ENCODE measurements at places on chromosomes 1 and 21.

- DNase-seq = no peak
Observed at GRCh38 chr1:18309552-18310155, 171.1 kb upstream of the KLHDC7A start.

DNA sequence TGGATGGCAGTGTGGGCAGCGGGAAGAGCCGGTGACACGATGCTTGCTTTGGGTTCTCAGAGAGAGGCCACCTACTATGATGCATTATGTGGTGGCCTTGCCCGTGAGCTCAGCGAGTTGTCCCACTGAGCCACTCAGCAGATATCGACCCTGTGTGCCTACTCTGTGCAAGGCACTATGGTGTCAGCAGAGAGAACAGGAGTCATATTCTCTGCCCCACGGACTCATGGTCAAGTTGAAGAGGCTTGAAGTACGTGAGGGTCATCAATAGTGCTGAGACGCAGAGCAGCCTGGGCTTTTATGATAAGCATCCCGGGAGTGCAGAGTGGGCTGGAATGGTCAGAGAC is 466.2 kb downstream of the CAMTA1 start:
- peak; percentile 17 for DNase-seq

DNA sequence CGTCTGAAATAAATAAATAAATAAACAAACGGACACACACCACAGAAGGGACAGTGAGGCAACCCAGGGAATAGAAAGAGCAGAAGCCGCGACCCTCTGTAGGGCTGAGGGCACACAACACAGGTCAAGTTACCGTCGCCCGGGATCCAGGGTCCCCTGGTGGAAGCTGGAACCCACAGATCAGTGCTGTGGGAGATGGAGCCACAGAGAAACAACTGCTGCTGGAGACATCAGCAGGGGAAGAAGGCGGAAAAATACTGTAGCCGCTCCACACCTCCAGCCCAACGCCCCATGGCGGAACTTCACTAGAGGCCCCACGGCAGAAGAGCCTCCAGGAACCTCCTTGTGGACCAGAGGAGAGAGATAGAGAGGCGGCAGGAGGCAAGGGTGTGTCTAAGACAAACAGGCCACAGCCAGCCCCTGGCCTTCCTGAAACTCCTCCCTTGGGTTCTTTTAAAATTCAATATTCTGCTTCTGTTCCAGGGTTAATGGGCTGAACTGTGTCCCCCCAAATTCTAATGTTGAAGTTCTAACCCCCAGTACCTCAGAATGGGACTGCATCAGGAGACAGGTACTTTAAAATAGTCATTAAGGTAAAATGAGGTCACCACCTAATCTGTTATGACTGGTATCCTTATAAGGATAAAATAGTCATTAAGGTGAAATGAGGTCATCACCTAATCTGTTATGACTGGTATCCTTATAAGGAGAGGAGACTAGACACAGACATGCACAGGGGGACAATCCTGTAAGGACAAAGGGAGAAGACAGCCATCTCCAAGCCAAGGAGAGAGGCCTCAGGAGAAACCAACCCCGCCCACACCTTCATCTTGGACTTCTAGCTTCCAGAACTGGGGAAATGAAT is 7.7 kb upstream of the HLCS start:
- no peak for DNase-seq

GRCh38 chr1:28010969-28011368 is 51.2 kb downstream of the XKR8 start:
- no peak for DNase-seq

DNA sequence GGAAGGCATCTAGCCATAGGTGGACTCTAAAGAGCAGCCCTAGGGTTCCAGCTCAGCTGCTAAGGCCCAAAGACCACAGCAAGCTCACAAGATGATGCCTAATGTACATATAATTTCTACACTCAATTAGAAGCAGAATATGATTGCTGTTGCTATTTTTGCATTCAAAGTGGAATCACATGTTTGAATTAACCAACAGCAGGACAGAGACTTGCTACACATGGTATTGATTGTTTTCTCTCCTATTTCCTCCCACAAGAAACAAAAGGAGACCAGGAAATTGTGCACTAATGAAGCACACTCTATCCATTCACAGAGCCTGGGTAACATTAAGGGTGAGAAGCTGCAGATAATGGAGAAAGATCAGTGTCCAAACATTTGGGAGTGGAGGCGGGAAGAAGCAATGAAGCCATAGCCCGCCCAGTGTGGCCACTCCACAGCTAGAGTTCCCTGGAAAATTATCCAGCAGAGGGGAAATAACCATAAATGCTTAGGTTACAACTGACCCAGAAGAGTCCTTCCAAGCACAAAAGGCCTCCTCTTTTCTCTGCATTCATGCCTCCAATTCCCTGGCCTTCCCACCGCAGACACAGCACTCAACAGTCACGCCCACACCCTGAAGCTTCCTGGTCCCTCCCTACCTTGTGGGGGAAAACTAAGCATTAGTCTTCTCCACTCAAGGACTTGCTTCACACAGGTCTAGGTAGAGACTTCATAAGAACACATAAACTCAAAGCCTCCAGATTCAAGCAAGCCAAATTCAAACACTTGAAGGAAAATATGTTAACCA is 7.5 kb downstream of the CNN3 start:
- no peak for DNase-seq

DNA sequence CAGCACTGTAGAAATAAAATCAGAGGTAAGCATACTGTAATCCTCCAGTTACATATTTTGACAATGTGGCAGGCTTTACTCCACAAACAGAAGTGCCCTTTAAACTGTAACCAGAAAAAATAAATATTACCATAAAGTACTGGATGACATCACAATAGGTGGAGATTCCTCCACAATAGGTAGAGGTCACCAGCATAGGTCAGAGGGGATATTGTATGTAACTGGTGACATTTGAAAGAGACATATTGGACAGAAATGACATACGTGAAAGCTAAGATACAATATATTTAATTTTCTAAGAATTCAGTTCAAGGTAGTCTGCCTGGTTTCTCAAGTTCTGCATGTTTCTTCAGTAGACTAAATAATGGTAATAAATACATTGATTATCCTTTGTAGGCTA is at the start of gene ASB17:
ASB17 (minus strand) TSS at position 101 of the 400 bp plus-strand sequence. CDS start 113 bp downstream, outside the sequence.
- DNase-seq = no peak

- DNase-seq = no peak
Observed at GRCh38 chr1:98947071-98947470, 57.6 kb downstream of the PLPPR5 start.

DNA sequence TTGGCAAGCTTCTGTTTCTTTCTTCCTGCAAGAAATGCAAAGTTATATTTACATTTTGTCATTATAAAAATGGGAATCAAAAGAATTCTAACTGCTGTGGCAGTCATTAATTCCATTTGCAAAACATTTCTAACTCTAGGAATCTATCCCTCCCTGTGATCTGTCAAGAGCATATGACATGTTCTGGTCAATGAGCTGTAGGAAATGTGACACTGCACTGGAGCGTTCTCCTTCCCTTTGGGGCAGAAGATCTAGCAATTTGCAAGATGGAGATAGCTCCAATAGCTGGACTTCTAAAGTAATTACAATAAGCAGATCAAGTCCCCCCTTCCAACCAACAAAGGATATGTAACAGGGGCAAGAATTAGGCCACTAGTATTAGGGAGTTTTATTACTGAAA is 6.3 kb downstream of the TOMM20 start:
- DNase-seq = no peak

GRCh38 chr1:33094971-33095604 is 14.1 kb downstream of the AZIN2 start:
- DNase-seq = peak; percentile 80

- peak; percentile 81 for DNase-seq
Observed at GRCh38 chr1:97192872-97193572, 471.4 kb downstream of the PTBP2 start.

GRCh38 chr1:33508151-33508550 is 35.7 kb downstream of the ZSCAN20 start:
- DNase-seq = no peak

DNA sequence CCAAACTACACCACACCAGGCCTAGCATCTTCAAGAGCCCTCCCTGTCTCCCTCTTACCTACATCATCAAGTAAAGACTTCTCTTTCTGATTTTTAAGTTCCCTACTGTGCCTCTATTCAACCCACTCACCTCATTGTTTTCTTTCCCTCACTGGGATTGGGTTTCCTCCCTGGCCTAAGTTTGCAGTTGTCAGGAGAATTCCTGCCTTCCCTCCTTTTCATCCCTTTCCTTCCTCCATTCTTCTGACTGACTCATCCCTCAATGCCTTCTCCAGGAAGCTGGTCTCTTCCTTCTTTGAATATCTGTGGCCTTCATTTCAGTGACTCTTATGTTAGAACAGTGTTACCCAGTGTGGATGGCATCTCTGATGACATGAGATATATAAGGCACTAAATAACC is 139.9 kb upstream of the KIAA0040 start:
- peak; percentile 11 for DNase-seq

DNA sequence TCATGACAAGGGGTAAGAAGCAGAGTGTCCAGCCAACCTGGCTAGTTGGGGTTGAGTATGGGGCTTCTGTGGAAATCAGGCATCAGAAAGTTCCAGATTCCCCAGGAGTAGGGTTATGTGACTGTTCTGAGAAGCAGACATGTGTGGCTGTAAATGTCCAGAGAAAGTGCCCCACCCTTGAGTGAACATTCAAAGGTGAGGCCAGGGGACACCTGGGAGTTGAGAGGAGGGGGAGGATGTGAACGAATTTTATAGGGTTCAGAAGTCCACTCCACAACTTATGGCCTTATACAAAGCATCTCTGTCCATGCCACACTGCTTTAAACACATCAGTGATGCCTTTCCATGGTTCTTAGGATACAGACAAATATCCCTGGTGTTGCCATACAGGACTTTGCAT is 133.3 kb downstream of the IGSF21 start:
- DNase-seq = no peak

GRCh38 chr1:155569988-155570592 is 7.5 kb upstream of the ASH1L start:
- DNase-seq = no peak

GRCh38 chr1:21663248-21663950 is 5.8 kb downstream of the RAP1GAP start:
- no peak for DNase-seq

GRCh38 chr1:164726235-164726634 is 167.3 kb downstream of the PBX1 start:
- DNase-seq = no peak

- no peak for DNase-seq
Observed at GRCh38 chr1:236917448-236917847, 86.8 kb downstream of the MT1HL1 start.

DNA sequence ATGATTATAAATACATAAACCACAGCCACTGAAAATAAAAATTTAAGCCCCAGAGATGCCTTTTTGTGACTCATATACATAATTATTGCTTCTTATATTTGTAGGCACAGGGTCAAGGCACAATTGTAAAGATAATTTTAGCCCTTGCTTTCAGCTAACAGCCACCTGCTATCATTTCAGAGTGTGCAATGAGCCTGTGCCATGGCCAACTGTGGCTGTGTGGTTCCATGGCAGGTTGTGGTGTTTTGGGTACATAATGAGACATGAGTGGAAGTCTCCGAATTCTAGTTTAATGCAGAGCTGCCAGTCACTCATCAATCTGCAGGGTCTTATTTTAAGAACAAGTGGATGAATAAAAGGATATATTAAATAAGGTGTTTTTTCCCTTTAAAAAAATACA is 346.9 kb upstream of the SNX7 start:
- DNase-seq = no peak

DNA sequence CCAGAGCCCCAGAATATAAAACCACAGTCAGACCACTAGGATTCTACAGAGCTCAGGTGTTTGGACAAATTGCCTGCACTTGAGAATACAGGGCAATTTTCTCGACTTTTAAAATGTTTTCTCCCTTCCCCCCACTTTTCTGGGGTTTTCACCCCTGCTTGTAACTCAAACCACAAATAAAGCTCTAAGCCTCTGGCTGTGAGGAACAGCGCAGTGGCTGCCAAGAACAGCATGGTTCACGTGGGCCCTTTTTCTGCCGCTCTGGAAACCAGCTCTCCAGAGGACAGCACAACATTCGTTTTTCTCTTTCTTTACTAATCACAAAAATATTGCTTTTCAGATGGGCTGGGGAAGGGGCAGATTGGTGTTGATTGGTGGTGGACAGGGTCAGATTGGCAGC is 102.2 kb upstream of the JUN start:
- DNase-seq = no peak

DNA sequence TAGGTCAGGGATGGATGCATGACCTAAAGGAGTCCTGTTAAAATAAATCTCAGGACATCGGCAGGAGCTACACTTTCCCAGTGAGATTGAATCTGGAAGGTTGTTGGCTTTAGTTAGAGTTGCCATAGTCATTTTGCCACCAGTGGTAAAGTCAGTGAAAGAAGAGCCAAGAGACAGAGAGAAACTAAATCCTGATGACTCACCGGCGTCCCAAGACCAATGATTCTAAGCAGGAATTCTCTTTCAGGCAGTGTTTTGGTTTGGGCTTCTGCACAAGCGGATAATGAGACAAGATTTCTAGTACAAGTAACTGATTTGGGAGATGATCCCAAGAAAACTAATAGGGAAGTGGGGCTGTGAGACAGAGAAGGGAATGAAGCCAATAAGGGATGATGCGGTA is 88.8 kb upstream of the ETS2 start:
- DNase-seq = no peak

DNA sequence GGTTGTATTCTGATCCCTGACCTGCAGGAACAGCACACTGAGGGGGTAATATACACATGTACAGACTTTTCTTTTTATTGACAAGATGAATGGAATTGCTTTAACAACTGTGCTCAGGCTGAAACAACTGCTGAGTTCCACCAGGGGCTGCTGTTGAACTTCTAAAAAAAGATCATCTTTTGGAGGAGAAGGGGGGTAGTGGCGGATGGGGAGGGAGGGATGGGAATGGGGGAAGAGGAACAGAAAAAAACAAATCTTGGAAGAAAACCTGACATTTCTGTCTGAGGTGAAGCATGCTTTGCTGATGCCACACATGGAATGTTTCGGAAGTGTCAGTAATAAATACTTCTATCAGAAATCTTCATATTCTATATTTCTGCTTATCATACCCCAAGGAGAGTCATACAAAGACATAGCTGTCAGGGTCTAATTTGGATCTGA is 75.0 kb downstream of the RWDD3 start:
- DNase-seq = peak; percentile 69

DNA sequence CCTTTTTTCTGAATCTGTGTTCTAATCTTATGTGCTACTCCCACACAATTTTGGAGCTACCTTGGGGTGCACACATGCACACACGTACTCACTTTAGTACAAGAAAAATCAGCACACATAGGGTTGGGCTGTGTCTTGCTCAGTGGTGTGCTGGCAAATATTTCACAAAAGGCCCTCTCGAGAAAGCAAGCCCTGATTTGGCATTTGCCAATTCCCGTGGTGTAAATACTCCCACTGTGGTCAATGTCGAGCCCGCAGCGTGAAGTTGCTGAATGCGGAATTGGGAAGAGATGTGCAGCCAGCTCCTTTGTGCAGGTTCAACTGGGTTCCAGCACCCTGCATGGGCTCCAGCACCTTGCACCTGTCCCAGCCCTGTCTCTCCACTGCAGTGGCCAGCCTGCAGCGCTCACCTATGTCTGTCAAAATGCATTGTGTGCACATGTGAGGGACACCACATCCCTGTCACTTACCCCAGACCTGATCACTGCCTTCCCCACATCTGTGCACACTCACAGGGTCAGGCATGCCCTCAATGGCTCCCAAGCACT is 78.4 kb upstream of the WNT4 start:
- DNase-seq = peak; percentile 40
